Heart left ventricle (tissue), 16 donors: ENCODE measurements at places on chromosomes 7 and 10. TPM values are rescaled to one million over a fixed set of nuclear protein-coding genes. Genes with fewer than 3 reads are reported as not detected.

DNA sequence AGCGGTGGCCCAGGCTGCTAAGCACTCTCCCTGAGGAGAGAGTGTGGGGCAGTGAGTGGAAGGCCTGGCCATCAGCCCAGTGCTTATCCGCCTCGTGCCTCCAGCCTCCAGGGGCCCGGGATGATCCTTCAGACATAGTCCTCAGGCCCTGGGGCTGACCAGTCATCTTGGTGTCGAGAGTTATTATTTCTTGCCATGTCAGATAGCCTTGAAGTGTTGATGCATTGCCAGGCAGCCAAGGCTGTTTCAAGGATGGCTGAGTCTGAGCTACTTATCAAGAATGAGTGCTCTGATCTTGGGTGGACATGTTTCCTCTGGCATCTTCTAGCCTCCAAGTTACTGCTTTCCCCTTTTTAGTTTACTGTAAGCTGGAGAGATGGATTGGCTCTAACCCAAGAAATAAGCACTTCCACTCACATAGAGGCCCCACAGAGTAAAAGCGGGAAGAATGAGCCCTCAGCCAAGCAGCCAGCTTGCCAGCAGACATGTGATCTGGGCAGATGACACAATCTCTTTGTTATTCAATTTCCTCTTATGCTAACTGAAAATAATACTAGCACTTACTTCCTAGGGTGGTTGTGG lies 136.5 kb upstream of the NAMPT start:
- peak; percentile 68 for DNase-seq

DNA sequence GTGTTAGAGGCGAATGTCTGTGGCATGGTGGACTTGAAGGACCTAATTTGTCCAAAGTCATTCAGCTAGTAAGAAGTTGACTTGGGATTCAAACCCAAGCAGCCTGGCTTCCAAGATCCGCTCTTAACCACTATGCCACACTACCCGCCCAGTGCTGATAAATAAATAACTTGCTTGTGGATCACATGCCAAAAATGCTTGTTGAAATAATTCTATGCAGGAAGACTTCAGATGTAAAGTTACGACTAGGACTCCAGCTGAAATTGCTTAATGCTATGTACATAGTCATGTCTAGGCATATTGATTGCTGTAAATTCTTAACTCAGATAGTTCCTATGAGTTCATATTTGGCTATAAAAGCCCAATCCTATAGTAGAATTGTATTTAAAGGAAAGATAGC lies 76.0 kb downstream of the PLXDC2 start:
- DNase-seq, result no peak

DNA sequence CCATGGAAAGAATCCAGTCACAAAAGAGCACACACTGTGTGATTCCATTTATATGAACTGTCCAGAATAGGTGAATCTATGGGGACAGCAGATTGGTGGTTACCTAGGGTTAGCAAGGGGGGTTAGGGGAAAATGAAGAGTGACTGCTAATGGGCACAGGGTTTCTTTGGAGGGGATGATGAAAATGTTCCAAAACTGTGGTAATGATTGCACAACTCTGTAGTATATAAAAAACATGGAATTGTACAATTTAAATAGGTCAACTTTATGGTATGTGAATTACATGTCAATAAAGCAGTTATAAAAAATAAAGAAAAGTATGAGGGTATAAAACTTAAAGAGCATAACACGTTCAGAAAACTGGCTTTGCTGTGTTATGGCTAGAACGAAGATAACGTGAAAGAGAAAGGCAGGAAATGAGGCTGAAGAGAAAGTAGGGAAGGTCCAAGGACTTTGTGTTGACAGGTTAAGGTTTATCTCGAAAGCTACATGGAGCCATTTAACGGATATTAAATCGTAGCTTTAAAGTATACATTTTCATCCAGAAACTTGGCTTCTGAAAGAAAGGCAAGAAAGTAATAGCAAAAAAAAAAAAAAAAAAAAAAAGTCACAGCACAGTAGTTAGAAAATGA lies 26.4 kb upstream of the MSS51 start:
- DNase-seq, result no peak

GRCh38 chr7:155168597-155169480 lies 98.7 kb downstream of the HTR5A start:
- DNase-seq, result no peak

DNA sequence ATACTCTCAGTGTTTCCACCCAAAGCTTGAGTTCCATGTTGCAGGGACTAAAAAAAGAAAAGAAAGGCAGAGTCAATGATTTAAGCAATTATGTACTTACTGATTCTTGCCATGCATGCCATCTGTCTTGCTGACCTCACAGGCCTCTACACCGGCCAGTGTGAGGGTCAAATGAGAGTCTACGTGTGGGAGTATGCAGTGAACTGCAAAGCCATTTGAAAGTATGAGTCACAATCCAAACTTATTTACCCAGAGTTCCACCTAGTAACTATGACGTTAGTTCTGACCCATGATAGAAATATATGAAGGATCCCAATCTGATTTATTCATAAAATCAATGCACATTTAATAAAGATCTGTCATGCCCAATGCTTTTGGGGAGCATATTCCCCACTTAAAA lies 26.5 kb downstream of the PDE1C start:
- DNase-seq, result no peak

GRCh38 chr7:84688671-84689070 lies 494.1 kb upstream of the SEMA3A start:
- DNase-seq, result no peak

Gene C10orf67
- 0.46 TPM for total RNA-seq

GRCh38 chr10:60044242-60044641 lies 137.9 kb upstream of the CCDC6 start:
- no peak for DNase-seq

DNA sequence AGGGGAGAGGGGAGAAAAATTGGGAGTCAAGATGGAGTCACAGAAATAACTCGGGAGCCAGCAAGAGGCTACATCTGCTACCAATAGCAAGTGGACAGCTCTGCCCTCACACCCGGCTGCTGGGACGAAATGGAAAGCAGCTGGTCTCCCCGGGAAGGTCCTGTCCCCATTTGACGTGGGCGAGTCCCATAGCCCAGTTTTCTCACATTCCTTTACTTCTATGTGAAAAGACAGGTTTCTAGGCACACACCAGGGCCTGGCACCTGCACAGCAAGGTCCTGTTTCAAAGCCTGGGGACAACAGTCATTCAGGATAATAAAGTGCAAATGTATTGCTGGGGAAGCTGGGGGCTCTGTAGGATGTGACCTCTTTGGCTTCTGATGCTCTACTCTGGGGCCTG lies 162.6 kb downstream of the OAT start:
- DNase-seq, result no peak

DNA sequence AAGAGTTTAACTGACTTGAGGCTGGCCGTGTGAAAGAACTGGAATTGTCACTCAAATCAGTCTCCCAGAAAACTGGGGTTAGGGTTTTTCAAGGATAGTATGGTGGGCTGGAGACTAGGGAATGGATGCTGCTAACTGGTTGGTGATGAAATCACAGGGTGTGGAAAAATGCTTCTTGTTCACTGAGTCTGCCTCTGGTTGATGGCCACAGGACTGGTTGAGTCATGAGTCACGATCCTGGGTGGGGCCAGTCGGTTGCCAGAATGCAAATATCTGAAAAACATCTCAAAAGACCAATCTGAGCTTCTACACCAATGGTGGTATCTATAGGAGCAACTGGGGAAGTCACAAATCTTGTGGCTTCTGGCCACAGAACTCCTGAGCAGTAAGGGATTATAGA lies 16.3 kb upstream of the BAMBI start:
- no peak for DNase-seq

Gene ABCC2
- 0.21 TPM for total RNA-seq

DNA sequence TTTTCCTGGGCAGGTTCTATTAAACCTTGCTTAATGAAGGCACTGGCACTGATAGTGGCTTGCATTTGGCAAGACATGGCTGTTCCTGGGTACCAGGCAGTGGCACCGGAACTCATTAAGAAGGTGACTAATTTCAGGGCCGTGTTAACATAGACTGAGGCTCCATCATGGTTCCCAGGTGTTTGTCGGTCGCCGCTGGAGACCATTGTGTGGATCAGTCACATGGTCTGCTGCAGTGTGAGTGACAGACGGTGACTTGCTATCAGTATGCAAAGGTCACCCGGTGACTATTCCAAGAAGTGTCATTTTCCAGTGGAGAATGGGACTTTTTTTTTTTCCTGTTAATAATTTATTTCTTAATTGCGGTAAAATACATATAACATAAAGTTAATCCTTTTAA lies 106.3 kb downstream of the INSYN2A start:
- no peak for DNase-seq

- no peak for DNase-seq
These were observed 72.8 kb downstream of the PDE1C start for GRCh38 chr7:31997423-31997822.

Gene SPDYE5
- not detected for total RNA-seq

DNA sequence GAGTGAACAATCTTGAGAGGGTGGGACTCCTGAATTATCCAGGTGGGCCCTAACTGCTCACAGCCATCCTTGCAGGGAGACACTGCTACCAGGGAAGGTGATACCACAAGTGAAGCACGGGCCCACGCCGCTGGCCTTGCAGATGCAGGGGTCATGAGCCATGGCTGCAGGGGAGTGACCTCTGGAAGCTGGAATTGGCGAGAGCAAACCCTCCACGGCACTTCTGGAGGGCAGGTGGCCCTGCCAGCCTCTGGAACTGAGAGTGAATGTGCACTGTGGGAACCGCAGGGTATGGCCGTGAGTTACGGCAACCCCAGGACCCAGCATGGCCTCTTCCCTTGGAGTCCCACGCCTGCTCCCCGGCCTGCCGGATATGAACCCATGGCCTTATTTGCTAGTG lies 37.5 kb downstream of the STK32C start:
- peak; percentile 51 for DNase-seq
